NCI-H187 treated with DMSO at 0.1 percent for 48 hours (cell line): ENCODE measurements at places on chromosomes 16 and 17.

GRCh38 chr17:69581061-69581961 lies 166.8 kb downstream of the MAP2K6 start:
- no peak for DNase-seq

- DNase-seq = no peak
These were observed 89.3 kb upstream of the SDK2 start for GRCh38 chr17:73733517-73733916.

GRCh38 chr17:50918933-50919296 lies 52.8 kb upstream of the TOB1 start:
- DNase-seq = no peak

- DNase-seq = no peak
These were observed 38.5 kb downstream of the CTU2 start for GRCh38 chr16:88744577-88745521.

DNA sequence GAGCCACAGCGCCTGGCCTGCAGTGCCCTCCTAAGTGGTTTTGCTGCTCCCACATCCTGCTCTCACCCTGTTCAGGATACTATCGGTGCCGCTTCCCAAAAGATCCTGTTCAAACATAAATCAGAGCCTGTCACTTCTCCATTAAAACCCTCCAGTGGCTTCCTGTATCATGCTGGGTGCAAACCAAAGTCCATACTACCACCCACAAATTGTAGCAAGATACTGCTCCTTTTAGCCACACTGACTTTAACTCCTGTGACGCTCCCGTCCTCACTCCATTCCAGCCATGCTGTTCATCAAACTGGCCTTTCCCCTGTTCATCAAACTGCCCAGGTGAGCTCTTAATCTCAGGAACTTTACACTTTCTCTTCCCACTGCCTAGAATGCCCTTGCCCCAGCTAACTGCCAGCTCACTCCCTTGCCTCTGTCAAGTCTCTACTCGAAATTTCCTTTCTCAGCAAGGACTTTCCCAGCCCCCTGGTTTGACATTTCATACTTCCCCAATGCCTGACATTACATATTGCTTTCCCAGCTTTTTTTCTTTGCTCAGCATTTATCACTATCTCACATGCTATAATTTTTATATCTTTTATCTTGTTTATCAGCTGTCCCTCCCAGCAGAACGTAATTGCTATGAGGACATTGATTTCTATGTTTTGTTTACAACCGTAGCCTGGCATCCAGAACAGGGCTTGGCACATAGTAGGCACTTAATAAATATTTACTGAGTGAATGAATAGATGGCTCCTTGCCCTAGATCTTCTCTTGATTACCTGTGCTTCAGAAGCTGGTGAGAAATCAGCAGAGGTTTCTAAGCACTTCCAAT lies 44.3 kb upstream of the SMURF2 start:
- DNase-seq = no peak

GRCh38 chr16:51002881-51003490 lies 148.1 kb downstream of the SALL1 start:
- DNase-seq = no peak

- no peak for DNase-seq
These were observed 455.2 kb upstream of the DYNLRB2 start for GRCh38 chr16:80085606-80086005.

- no peak for DNase-seq
These were observed 20.5 kb downstream of the EFTUD2 start for GRCh38 chr17:44878627-44879221.

- no peak for DNase-seq
These were observed 68.6 kb downstream of the ZZEF1 start for GRCh38 chr17:4073983-4074830.

DNA sequence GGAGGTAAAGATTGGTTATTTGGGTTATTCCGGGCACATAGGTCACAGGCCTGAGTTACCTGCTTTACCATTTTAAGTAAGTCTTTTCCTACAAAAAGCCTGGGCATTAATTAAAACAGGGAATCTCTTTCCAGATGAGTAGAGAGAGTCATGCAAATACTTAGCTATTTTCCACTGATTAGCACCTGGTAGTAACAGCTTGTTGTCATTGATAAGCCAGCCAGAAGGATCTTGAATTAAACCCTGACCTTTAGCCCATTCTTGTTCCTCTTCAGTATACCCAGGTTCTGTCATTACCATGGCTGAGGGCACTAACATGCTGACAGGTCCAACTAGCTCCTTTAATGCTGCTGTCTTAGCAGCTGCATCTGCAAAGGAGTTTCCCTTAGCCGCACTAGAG lies 44.4 kb upstream of the ARL4D start:
- no peak for DNase-seq

DNA sequence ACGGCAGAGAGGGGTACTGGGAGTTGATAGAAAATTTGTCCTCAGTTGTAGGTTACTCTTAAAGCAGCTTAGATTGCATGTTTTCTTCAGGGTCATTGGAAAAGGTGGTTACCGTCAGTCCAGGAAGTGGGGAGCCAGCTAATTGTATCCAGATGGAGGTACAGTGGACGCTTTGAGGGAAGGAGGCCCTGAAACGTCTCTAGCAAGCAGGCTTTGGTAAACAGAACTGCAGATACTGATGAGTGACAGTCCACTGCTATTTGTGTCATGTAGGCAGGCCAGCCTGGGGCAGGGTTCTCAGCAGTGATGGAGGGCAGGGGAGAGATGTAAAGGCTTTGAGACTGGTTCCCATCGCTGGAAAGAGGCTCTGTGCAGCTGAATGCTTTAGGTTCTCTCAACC lies 30.2 kb upstream of the ST6GALNAC1 start:
- no peak for DNase-seq

GRCh38 chr16:17474037-17474436 lies 3.3 kb upstream of the XYLT1 start:
- no peak for DNase-seq

- DNase-seq = no peak
These were observed 2.9 kb downstream of the MYO15A start for GRCh38 chr17:18111330-18111971.

GRCh38 chr17:78384479-78385175 lies 6.2 kb downstream of the PGS1 start:
- DNase-seq = no peak

DNA sequence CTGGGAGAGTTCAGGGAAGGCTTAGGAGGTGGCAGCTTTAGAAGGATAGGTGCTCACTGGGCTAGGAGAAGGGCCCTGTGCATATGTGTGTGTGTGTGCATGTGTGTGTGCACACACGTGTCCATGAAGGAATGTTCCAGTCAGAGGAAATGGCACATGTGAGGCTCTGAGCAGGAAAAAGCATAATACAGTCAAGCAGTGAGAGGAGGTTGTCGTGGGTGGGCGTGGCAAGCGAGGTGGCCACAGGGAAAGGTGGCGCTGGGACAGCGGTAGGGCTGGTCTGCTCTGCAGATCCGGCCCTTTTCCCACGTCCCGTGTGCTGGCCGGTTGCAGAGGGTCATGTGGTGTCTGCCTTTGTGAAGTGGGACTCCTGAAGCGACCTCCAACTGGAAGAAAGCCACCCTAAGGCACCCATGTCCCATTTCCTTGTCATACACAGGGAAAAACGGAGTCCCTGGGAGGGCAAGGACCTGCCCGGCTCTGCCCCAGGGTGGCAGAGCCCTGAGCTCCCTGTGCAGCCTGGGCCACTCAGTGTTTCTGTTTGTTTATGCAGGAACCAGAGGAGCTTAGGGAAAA lies 40.1 kb downstream of the NT5M start:
- DNase-seq = no peak

DNA sequence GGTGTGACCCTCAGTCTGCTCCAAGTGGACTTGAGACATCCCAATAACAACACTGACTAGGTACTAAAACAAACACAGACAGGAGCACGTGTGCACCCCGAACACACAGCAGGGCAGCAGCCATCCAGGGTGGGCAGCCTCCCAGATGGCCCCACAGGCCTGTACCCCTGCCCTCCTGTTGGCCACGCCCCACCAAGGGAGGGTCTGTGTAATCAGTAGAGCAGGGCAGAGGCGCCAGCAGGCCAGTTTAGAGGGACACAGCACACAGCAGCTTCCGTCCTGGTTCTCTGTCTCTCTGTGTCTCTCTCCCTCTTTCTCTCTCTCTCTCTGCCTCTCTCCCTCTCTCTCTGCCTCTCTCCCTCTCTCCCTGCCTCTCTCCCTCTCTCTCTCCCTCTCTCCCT lies 21.4 kb downstream of the ACTG1 start:
- no peak for DNase-seq

- no peak for DNase-seq
These were observed 45.2 kb downstream of the MFSD11 start for GRCh38 chr17:76783146-76783545.

DNA sequence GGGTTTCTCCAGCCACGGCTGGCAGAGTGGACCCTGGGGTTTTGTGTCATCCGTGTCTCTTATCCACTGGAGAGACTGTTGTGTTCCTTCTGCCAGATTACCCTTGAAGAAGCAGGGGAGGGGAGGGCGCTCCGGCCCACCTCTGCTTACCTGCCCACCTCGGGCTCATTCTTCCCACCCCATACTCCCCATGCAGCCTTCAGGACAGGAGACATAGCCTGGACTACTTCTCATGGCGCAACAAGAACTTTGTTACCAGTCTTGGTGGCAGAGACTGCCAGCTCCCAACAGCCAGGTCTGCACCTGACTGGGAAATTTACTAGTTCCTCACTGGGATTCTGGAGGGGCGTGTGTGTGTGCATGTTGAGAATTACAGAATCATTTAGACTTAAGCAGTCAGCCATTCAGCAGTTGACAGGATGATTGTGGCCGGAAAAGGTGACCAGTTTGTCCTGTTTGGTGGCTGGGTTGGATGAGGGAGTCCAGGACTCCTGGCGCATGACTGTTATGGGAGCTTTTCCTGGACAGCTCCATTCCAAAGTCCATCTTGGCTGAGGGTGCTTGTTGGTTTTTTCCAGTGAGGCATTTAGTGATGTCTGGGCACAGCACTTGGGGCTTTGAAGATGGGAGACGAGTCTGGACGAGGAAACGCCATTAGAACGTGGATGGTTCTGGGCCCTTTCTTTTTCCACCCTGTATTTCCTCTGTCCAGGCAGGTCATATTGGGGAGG lies 8.7 kb downstream of the GSE1 start:
- no peak for DNase-seq

- DNase-seq = no peak
These were observed 1.9 kb downstream of the CEMP1 start for GRCh38 chr16:2529061-2529931.

GRCh38 chr17:48498164-48498850 lies 32.5 kb downstream of the HOXB1 start:
- peak; percentile 92 for DNase-seq

GRCh38 chr16:82814059-82814458 lies 187.3 kb downstream of the CDH13 start:
- DNase-seq = no peak

GRCh38 chr16:88113545-88114045 lies 162.4 kb downstream of the BANP start:
- no peak for DNase-seq

DNA sequence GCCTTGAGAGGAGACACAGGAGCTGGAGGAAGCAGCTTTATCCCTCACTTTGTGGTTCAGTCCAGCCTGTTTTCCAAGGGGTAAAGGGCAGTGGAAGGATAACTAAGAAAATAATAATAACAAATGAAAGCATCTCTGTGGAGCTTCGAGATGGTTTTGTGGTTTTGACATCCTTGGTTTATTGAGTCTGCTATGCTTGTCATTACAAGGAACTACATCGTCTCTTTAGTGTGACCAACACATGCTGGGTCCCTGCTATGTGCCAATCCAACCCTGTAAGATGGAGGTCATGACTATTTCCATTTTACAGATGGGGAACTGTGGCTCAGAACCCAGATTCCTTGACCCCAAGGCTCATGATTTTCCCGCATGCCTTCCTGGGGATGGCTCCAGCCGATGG lies 124.8 kb downstream of the MRM1 start:
- DNase-seq = no peak

GRCh38 chr16:81204798-81205680 lies 33.5 kb upstream of the BCO1 start:
- no peak for DNase-seq

GRCh38 chr17:15303851-15304250 lies 37.5 kb downstream of the TEKT3 start:
- no peak for DNase-seq

- DNase-seq = no peak
These were observed 2.2 kb downstream of the HOXB2 start for GRCh38 chr17:48542698-48543106.

DNA sequence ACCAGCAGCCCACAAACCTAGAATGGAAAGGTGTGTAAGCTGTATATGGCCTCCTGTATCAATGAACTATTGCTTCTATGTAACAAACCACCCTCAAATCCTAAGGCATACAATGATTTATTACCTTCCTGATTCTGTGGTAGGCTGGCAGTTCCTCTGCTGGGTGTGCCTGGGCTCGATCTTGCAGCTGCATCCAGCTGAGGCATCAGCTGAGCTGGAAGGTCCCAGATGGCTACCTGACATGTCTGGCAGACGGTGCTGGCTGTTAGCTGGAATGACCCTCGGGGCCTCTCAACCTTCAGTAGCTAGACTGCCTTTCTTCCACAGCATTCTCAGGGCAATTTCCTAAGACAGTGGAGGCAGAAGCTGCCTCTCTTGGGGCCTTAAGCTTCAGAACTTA lies 152.7 kb downstream of the RAB11FIP4 start:
- DNase-seq = no peak

DNA sequence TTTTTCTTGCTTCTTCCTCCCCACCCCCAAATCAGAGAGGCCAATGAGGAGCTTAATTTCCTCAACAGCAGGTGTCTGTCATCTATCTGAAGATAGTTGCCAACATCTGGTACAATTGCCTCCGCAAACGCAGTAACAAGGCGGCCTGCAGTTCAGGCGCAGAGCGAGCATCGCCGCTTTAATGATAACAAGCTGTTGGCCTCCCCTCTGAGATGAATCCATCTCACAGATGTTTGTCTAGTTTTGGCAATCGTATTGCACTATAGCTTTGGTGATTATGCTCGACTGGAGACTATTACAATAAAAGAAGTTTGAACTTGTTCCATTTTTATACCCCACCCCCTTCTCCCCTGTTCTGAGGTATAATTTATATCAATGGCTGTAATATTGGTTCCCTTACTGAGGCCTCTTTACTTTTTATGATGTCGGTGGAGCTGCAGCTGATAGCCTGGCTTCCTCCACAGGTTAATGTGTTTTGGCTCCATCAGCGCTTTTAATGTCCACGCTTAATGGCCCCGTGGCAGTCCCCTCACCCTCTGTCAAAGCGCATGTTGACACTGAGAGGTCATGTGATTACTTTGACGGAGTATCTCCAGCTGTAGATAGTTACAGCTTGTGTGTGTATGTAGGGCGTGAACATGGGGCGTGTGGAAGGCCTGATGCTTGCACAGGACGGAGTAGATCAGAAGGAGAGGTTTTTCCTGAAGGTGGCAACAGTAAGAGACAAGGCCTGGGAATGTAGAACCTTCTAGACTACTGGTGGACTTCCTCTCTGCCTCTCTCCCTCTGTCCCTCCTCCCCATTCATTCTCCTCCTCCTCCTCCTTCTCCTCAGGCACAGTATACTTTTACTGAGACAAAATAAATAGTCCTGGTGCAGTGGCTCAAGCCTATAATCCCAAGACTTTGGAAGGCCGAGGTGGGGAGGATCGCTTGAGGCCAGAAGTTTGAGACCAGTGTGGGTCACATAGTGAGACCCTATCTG lies 164.7 kb downstream of the MSI2 start:
- DNase-seq = peak; percentile 72
